GM23338 (cell line): ENCODE measurements at places on chromosomes 3 and 15. TPM values are rescaled to one million over a fixed set of nuclear protein-coding genes. Genes with fewer than 3 reads are reported as not detected.

TLR9 gene
- not detected in 2 replicates for total RNA-seq

SNRPN gene
- 966 TPM in 2 replicates for total RNA-seq

GOLGA6D gene
- 1.0 and 2.1 TPM in 2 replicates for total RNA-seq

MIX23 gene
- total RNA-seq: 57.7 and 84.9 TPM in 2 replicates

CHDH gene
- total RNA-seq: 6.6 and 31.4 TPM in 2 replicates

OIP5 gene
- total RNA-seq: 53.1 and 61.1 TPM in 2 replicates

CCRL2 gene
- not detected in 2 replicates for total RNA-seq

GOLGA8K gene
- total RNA-seq: not detected in 2 replicates

DNA sequence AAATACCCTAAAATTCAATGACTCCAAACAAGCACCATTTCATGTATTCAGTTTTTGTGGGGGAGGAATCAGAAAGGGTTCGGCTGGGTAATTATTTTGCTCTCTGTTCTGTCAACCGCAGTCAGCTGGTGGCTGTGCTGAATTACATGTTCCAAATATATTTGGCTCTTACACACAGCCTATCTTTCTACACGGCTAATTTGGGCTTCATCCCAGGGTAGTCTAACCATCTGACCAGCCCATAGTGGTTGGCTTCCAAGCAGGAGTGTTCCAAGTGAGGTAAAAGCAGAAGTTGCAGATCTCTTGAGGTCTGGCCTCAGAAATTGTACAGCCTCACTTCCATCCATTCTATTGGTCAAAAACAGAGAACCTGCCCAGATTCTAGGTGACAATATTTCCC, 760.8 kb upstream of the SEMA6D start:
- H3K27me3 ChIP-seq: no peaks in the 10 kb centered on the region
- no peak overlapping the region for H3K27ac ChIP-seq
- H3K4me3 ChIP-seq: no peak overlapping the region
- DNase-seq: no peak
- no peaks in the 10 kb centered on the region for H3K36me3 ChIP-seq

DNA sequence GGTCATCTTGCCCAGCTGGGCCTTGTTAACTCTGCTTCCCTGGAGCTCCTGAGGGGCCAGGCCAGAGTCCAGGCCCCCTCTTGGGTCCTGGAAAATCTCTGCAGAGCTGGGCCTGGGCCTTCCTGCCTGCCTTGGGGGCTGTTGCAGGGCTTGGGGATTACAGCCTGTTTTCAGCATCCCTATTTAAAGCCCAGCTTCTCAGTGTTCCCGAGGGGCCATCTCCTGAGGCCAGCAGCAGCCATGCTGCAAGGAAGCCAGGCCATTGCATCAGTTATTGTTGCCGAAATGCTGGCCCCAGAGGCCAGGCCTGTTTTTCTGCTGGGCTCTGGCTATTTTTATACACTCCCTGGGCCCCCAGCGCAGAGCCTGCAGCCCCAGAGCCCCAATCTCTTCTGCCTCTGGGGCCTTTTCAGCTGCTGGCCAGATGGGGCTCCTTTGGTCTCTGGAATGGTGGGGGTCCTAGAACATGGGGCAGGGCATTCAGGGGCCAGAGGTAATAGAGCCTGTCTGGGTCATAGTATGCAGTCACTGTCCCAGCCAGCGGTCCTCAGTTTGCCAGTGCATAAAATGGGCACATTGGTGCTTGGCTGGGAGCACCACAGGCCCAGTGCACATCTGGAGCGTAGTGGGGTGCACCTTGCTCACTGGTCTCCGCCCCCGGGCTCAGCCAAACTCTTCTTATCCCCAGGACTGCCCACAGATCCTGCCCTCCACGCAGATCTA, 28.5 kb downstream of the PLXNA1 start:
- no peaks in the 10 kb centered on the region for H3K4me1 ChIP-seq
- DNase-seq: no peak
- no peaks in the 10 kb centered on the region for H3K36me3 ChIP-seq

- DNase-seq: peak; percentile 47
- no peaks in the 10 kb centered on the region for H3K4me1 ChIP-seq
- no peak overlapping the region for H3K4me3 ChIP-seq
These were observed 66.8 kb upstream of the XXYLT1 start for GRCh38 chr3:195337747-195338146.

- H3K27ac ChIP-seq: no peak overlapping the region
- H3K36me3 ChIP-seq: no peaks in the 10 kb centered on the region
- no peak overlapping the region for H3K4me3 ChIP-seq
- DNase-seq: no peak
- peaks cover 3% of the 10 kb centered on the region; the same call in 1 of the 2 replicates for H3K4me1 ChIP-seq
These were observed 29.8 kb upstream of the RPL29 start for GRCh38 chr3:52025453-52025852.

DNA sequence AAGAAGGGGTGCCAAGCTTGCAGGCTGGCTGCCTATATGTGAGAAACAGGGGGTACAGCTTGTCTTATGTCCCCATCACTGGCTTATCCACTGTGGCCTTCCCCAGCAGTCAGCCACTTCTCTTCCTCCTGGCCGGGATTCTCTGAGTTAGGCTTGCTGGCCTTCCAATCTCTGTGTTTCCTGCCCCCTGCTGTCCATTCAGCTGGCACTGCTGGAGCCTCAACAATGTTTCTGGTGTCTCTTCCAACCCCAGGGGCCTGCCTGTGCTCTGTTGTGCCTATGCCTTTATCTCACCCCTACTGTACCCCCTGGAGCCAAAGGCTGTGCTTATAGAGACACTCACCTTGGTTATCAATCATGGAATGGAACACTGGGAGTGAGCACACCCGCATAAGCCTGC, 36.5 kb downstream of the ANAPC13 start:
- no peak overlapping the region for H3K27ac ChIP-seq
- no peaks in the 10 kb centered on the region for H3K4me1 ChIP-seq

- H3K36me3 ChIP-seq: no peaks in the 10 kb centered on the region
- DNase-seq: no peak
- peaks cover 3% of the 10 kb centered on the region; the same call in 1 of the 2 replicates for H3K4me1 ChIP-seq
- no peak overlapping the region for H3K4me3 ChIP-seq
These were observed 115.1 kb downstream of the LIPC start for GRCh38 chr15:58546635-58547627.

DNA sequence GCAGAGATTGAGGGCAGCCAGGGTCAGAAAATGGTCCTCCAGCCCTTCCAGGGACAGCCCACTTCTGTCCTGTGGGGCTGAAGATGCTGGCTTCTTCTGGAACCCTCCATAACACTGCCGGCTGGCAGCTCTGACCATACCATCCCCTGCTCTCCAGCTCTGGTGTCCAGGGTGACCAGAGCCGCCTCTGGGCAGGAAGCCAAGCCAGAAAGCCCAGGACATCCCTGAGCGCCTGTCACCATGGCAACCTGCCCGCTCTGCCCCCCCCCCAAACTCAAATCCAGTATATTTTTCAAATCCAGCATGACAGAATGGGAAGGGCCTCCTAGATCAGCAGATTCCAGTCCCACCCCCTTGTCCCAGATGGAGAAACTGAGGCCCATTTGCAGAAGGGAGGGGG, 420 bp upstream of the TMIE start:
- no peak for DNase-seq
- no peak overlapping the region for H3K27ac ChIP-seq
- H3K4me3 ChIP-seq: peak overlapping the region; percentile 55; the same call in 1 of the 2 replicates
- H3K4me1 ChIP-seq: peaks cover 4% of the 10 kb centered on the region; the same call in 1 of the 2 replicates
- no peaks in the 10 kb centered on the region for H3K36me3 ChIP-seq
- H3K27me3 ChIP-seq: peaks cover 23% of the 10 kb centered on the region

DNA sequence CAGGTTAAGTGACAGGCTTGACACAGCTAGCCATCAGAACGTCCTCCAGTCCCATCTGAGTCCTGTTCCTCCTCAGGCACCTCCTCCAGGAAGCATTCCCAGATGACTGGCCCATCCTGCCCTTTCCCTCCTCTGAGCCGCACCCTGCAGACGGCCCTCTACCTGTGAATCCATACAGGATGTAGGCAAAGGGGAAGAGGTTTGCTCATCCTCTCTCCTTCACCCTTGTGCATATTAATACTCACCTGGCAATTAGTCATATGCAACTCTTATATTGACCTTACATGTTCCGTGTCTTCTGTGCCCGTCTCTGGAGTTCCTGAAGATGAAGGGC, 61.9 kb downstream of the SMAD3 start:
- H3K27ac ChIP-seq: no peak overlapping the region
- no peaks in the 10 kb centered on the region for H3K27me3 ChIP-seq
- H3K36me3 ChIP-seq: no peaks in the 10 kb centered on the region
- no peak for DNase-seq
- H3K4me1 ChIP-seq: 0 out of 2 replicates have a peak, but pooled peaks cover 5% of the 10 kb centered on the region

- H3K27me3 ChIP-seq: no peaks in the 10 kb centered on the region
- H3K27ac ChIP-seq: no peak overlapping the region
- peaks cover 8% of the 10 kb centered on the region for H3K4me1 ChIP-seq
- H3K4me3 ChIP-seq: no peak overlapping the region
- 0 out of 2 replicates have a peak, but pooled peaks cover 3% of the 10 kb centered on the region for H3K36me3 ChIP-seq
These were observed 556.3 kb upstream of the TBL1XR1 start for GRCh38 chr3:177753451-177754155.

DNA sequence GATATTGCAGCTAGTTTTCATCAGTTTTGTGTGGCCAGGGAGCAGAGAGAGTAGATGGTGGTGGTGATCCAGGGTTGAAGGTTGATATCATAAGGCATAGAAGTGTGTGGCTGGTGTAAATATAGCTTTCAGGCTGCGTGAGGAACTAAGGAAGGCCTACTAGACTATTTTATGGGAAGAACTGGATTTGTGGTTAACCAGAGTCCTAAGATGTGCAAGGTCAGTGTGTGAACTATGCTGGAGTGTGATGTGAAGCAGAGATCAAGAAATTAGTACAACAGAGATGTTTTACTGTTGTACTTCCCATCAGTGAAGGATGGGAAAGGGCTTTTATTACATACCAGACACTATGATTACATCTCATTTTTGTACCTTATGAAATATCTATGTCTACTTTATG, 41.5 kb downstream of the MAPK6 start:
- no peak overlapping the region for H3K27ac ChIP-seq
- H3K4me3 ChIP-seq: no peak overlapping the region
- H3K27me3 ChIP-seq: no peaks in the 10 kb centered on the region
- H3K36me3 ChIP-seq: peaks cover 60% of the 10 kb centered on the region
- no peak for DNase-seq

DNA sequence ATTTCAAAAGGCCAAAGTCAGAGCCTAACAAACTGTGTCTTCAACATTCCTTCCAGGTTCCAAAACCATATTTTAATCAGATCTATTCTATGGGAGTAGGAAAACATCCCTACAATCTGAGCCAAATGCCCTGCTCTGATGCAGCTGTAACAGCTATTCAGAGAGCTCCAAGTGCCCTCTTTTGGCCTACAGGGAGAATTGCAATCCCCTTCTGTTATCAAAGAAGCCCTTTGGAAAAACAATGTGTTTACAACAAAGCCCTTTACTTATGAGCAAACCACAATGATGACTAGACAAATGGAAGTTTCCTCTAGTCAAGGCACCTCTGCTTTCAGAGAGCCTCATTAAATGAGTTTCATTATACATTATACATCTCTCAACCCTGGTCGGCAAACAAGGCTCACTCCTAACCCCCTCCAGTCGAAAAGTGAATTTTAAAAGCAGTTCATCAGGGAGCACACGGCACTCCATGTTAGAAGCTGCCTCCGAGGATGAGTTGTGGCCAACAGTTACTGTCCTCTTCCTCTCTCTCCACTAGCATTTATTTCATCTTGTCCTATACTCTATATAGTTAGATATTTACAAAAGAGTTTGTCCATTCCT, 42.6 kb upstream of the TMCO5A start:
- H3K36me3 ChIP-seq: no peaks in the 10 kb centered on the region
- no peak overlapping the region for H3K4me3 ChIP-seq
- no peaks in the 10 kb centered on the region for H3K27me3 ChIP-seq

- H3K36me3 ChIP-seq: no peaks in the 10 kb centered on the region
- DNase-seq: no peak
- no peak overlapping the region for H3K4me3 ChIP-seq
- no peak overlapping the region for H3K27ac ChIP-seq
- H3K27me3 ChIP-seq: no peaks in the 10 kb centered on the region
These were observed 56.7 kb downstream of the CCNL1 start for GRCh38 chr3:157103280-157103679.

DNA sequence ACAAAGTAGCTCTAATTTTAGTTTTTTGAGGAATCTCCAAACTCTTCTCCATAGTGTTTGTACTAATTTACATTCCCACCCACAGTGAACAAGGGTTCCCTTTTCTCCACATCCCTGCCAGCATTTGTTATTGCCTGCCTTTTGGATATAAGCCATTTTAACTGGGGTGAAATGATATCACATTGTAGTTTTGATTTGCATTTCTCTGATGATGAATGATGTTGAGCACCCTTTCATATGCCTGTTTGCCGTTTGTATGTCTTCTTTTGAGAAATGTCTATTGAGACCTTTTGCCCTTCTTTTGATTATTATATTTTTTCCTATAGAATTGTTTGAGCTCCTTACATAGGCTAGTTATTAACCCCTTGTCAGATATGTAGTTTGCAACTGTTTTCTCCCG, 239.9 kb upstream of the TPM1 start:
- no peaks in the 10 kb centered on the region for H3K36me3 ChIP-seq
- no peaks in the 10 kb centered on the region; the same call in 1 of the 2 replicates for H3K4me1 ChIP-seq
- H3K27me3 ChIP-seq: no peaks in the 10 kb centered on the region
- no peak overlapping the region for H3K4me3 ChIP-seq
- DNase-seq: no peak

DNA sequence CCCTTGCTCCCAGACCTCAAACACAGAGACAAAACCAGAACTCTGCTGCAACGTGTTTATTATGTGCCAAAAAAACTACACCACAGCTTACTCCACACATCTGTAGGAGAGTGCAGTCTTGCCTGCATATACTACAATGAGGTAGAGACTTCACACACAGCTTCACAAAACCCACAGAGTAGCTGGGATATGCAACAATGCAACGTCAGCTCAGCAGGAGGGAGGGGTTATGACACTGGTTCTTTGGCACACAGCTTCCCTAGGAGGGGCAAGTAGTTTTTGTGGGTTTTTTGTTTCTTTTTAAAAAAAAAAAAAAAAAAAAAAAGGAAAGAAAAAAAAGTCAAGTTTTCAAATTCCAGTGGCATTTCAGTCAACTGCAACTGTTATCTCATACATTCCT, 2.9 kb upstream of the RPS17 start:
- H3K4me1 ChIP-seq: peaks cover 28% of the 10 kb centered on the region
- no peak overlapping the region for H3K4me3 ChIP-seq
- no peaks in the 10 kb centered on the region for H3K27me3 ChIP-seq
- peak; percentile 71 for DNase-seq

GRCh38 chr3:130341388-130341787, 4.1 kb upstream of the COL6A5 start:
- no peak overlapping the region for H3K4me3 ChIP-seq
- peaks cover 10% of the 10 kb centered on the region; the same call in 1 of the 2 replicates for H3K4me1 ChIP-seq
- no peak overlapping the region for H3K27ac ChIP-seq
- H3K36me3 ChIP-seq: no peaks in the 10 kb centered on the region
- peaks cover 30% of the 10 kb centered on the region for H3K27me3 ChIP-seq
- no peak for DNase-seq
